ENCODE measurements at places on chromosomes 2 and 18. TPM values are rescaled to one million over a fixed set of nuclear protein-coding genes. Genes with fewer than 3 reads are reported as not detected.

DNA sequence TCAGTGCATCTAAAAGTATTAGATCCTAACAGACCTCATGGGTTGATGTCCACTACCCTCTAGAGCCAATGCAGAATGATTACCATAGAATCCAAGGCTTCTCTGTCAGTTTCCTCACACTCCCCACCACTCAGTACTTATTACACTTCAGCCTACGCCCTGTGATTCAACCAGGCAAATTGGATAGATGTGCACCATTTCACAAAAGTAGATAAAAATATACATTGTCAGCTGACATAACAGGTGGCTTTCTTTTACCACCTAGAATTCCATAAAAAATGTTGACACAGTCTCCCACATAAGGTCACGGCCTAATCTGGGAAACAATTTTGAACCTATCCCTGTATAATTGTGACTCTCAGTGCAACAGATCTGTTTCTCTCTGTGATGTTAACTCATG lies 144.9 kb downstream of the CERS6 start:
- no peak overlapping the region for H3K4me3 ChIP-seq
- DNase-seq, result no peak
- no peaks in the 10 kb centered on the region for H3K27me3 ChIP-seq
- H3K36me3 ChIP-seq, result no peaks in the 10 kb centered on the region

DNA sequence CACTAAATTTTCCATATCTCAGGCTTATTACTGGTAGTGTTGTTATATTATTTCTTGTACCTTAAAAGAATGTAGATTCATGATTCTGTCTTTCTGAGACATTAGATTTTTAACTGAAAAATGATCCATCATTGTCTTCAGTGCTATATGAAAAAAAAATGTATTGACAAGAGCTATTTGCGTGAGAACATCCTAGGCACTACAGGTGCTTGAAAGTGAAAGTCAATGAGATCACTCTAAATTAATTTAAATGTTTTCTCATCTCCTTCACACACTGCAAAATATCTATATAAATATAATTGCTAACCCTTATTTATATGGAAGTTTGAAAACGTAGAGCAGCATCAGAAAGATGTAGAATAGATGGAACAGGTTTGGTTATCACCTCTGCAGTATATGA lies 684.6 kb downstream of the TRIB2 start:
- no peaks in the 10 kb centered on the region for H3K36me3 ChIP-seq
- no peak for DNase-seq
- H3K27ac ChIP-seq, result no peak overlapping the region
- H3K4me3 ChIP-seq, result no peak overlapping the region
- H3K4me1 ChIP-seq, result no peaks in the 10 kb centered on the region
- H3K27me3 ChIP-seq, result no peaks in the 10 kb centered on the region

- no peak overlapping the region for H3K27ac ChIP-seq
- no peak for DNase-seq
- H3K4me3 ChIP-seq, result no peak overlapping the region
- no peaks in the 10 kb centered on the region for H3K27me3 ChIP-seq
Observed at GRCh38 chr2:174581491-174581890, 16.1 kb downstream of the WIPF1 start.

Gene HTR2B
- total RNA-seq, result 2.0 TPM

Gene SERPINB10
- total RNA-seq, result not detected

Gene SNTG2
- 7.0 TPM for total RNA-seq

Gene DYNAP
- total RNA-seq, result not detected

All from aorta (tissue), 5 donors.